ENCODE measurements at places on chromosomes 11 and 22. TPM values are rescaled to one million over a fixed set of nuclear protein-coding genes. Genes with fewer than 3 reads are reported as not detected.

- DNase-seq: peak; percentile 65
These were observed 58.2 kb upstream of the FTH1 start for GRCh38 chr11:62025487-62026105.

GRCh38 chr11:114172871-114173444, 113.4 kb downstream of the ZBTB16 start:
- no peak for DNase-seq

The SULT4A1 gene
- 1.8 TPM for total RNA-seq

The RIMBP3B gene
- 0.15 TPM for total RNA-seq

GRCh38 chr11:96197103-96197502, 145.9 kb downstream of the MAML2 start:
- no peak for DNase-seq

The MUC2 gene
- 3.3 TPM for total RNA-seq

The P2RY6 gene
- 0.76 TPM for total RNA-seq

DNA sequence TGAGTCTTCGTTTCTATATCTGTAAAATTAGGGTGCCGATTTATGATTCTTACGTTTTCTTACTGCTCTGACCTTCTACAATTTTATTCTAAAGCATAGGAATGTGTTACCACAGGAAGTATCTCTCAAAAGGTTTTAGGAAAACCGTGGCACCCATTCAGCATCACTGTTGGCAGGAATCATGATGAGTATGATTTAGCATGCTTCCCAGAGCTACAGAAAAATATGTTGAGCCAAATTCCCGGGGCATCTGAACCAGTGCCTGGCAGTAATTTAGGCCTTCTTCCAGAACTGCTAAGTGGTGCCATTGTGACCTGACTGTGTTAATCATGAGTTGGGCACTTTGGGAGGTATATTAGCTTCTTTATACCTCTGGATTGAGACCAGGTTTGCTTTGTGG, 605.0 kb upstream of the RAG2 start:
- no peak for DNase-seq

DNA sequence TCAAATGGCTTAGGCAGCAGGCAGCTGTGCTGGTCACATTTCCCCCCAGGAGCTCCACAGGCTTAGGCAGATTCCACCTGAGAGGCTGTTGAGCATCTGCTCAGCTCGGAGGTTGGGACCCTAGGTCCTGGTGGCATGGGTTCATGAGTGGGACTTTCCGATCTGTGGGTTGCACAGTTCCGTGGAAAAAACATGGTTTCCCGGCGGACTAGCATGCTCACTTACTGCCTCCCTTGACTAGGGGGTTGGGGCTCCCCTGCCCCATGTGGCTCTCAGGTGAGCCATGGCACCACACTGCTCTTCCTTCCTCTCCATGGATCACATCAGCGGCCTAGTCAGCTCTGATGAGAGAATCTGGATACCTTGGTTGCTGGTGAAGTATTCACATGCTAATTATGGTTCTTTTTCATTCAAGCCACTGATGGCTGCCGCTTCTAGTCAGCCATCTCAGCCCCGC, 685.1 kb downstream of the METTL15 start:
- DNase-seq: no peak

The LRP4 gene
- total RNA-seq: 4.4 TPM

DNA sequence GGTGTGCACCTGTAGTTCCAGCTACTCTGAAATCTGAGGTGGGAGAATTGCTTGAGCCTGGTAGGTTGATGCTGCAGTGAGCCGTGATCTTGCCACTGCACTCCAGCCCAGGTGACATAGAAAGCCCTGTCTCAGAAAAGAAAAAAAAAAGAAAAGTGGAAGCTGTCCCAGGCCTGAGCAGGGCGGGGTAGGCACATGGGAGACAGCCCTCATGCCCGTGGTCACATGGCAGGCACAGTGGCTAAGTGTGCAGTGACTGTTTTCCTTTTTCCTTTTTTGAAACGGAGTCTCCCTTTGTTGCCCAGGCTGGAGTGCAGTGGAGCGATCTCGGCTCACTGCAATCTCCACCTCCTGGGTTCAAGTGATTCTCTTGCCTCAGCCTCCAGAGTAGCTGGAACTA, 7.8 kb downstream of the OTUB1 start:
- DNase-seq: no peak

DNA sequence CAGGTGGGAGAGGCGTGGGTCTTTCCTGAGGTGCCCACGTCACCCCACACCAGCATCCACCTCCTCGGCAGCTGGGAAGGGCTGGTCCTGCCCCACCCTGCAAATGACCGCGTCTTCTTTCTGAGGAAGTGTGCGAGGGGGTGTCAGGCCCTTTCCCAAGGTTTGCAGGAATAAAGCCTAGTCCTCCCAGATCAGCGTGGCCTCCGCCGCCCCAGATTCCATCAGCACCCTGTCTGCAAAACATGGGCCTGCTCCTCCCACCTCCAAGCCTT, 14.4 kb upstream of the SLC39A13 start:
- no peak for DNase-seq

GRCh38 chr22:19802894-19803735, 42.5 kb downstream of the TBX1 start:
- DNase-seq: no peak

DNA sequence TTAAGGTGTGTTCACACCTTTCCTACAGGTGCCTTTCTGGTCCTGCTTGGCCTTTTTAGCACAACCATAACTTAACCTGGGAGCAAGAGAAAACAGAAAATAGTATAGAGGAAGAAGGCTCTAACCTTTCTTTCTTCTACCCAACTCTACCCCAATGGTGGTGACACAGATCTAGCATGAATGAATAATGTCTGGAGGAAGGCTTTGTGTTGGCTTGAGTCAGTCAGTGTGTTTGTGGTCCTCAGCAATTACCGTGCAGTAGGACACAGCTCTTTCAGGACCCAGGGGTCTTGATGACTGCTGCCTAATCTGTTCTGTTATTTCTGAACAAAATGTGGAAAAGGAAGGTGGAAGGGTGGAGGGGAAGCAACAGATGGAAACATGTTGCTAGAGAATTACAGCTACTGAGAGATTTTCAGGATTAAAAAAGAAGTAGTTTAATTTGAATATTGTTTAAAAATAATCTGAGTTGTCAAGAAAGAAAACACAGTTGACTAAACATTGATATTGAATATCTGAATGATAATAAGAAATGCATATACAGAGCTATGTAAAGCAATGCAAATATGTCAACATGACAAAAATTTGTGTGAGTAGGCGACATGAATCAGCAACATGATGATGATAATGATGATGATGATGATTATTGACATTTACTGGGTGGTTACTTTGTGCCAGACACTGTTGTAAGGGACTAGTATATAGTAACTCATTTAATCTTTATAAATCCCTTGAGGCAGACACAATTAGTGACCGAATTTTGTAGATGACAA, 55.3 kb downstream of the AASDHPPT start:
- DNase-seq: no peak

The IGLL1 gene
- not detected for total RNA-seq

GRCh38 chr11:17183836-17184235, 23.9 kb downstream of the PIK3C2A start:
- DNase-seq: no peak

- DNase-seq: no peak
These were observed 130.7 kb downstream of the FEZ1 start for GRCh38 chr11:125365196-125365931.

The KCNK4 gene
- not detected for total RNA-seq

DNA sequence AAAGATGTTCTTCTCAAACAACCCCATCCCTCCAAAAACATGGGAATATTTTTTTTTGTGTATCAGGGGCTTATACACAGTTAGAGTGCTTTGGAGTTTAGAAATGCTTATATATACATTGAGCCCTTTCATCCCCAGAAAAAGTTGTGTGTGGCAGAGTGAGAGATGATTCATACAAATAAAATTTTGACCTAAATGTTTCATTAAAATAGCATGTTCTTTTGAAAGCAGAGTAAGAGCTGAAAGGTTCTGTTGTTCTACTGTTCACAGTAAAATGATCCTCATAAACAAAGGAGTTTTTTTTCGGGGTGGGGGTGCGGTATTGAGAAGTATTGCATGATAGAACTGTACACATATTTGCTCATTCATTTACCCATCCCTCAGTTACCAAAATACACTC, 512.4 kb downstream of the DLG2 start:
- no peak for DNase-seq

GRCh38 chr11:4049006-4049405, 45.6 kb upstream of the RRM1 start:
- DNase-seq: no peak

The POU2AF2 gene
- total RNA-seq: 0.30 TPM

The MPEG1 gene
- total RNA-seq: 4.3 TPM

DNA sequence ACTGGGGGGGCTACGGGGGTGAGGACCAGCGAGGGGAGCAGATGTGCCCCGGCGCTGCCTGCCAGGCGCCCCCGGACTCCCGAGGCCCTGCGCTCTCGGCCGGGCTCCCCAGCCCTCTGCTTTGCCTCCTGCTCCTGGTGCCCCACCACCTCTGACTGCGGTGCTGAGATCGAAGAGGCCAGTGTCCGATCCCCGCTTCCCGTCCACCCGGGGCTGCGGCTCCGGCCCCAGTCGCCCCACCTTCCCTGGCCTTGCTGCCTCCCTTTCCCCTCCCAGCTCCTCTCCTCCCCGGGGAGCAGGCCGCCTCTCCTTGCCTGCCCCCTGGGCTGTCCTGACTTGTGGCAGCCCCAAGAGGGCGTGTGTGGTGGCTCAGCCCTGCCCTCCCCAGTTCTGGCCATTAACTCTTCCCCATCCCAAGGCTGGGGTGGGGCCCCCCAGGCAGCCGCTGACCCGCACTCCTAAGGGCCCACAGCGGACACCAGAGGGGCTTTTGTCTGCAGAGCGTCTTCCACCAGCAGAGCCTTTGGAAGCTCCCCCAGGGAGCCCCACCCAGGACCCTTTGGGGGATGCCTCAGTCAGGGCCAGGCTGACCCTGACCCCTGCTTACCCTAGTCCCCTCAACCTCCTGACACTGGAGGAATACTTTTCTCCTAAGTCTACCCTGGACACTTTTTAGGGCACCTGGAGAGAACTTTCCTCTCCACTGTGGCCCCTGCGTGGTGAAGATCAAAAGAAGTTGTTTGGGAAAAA, 16.6 kb downstream of the RTN4RL2 start:
- DNase-seq: no peak

The CELSR1 gene
- total RNA-seq: 4.1 TPM
